ENCODE measurements at places on chromosomes 1 and 21.
A peak's percentile ranks its signal among the peaks of the same experiment; 100 is the strongest.

GRCh38 chr1:42734201-42735035 is 5.6 kb downstream of the CLDN19 start:
- DNase-seq = no peak

GRCh38 chr1:176448340-176448739 is 14.6 kb upstream of the PAPPA2 start:
- no peak for DNase-seq

- no peak for DNase-seq
These were observed 217.9 kb downstream of the TM2D1 start for GRCh38 chr1:61506944-61507500.

DNA sequence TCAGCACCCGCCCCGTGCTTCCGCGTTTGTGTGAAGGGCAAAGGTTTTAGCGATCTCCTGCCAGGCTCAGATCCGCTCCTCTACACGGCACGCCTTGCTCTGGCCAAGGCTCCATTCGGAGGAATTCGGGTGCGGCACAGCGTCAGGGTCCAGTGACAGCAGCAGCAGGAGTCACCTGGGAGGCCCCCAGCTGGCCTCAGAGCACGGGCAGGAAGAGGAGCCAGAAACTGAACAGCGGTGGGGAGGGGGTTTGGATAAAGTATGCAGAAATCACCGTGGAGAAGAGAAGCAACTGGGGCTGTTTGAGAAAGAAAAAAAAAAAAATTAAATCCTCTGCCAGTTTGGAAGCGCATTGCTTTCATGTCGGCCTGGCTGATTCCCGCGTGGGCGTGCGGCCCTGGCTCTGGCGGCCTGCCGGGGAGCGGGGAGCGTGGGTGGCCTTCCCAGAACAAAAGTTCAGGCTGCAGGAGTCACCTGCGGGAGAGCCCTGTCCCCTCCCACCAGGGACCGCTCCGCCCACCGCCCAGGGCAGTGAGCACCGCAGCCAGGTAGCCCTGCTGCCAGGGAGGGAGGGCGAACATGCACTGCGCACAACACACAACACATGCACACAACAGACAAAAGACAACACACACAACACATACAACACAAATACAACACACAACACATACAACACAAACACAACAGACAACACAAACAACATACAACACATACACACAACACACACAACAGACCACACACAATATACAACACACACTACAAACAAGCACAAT is 107.6 kb downstream of the ETS2 start:
- DNase-seq = no peak

DNA sequence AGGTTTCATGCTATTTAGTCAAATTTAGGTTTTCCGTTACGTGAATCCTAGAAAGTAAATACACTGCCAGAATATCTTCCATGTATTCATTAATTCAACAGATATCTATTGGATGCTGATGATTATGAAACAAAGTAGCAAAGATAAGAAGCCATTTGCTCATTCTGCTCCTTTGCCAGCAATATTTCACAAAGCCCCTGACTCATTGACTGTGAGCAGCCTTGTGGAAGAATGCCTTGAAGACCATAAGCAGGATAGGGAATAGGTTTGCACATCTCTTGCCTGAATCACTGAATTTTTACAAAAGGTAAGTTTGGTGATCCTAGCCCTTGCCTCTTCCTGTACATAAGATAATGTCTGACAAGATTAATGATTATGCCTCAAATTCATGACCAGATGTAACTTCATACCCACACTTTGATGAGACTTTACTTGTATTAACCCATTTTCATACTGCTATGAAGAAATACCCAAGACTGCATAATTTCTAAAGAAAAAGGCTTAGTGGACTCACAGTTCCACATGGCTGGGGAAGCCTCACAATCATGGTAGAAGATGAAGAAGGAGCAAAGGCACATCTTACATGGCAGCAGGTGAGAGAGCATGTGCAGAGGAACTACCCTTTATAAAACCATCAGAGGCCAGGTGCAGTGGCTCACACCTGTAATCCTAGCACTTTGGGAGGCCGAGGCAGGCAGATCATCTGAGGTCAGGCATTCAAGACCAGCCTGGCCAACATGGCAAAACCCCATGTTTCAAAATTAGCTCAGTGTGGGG is 1.6 kb upstream of the PIGK start:
- no peak for DNase-seq

DNA sequence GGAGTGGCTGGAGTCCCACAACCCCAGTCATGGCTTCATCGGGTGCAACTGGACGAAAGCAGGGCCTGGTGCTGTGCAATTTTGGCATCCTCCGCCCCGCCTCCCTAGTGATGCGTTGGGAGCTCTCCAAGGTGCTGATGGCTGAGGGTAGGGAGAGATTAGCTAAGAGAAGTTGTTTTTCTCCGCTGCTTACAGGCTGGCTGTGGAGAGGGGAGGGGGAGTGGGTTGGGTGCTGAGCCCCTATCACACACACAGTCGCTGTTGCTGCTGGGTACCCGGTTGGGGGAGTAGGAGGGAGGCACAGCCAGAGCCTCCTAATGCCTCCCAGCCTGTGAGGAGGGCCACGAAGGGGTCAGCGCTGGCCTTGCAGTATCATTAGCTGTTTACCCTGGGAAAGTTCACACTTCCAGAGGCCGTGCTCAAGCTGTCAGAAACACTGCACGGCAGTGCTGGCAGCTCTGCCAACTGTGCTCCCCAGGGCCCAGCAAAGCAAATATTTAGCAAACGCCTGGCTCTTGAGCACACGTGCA is 110.0 kb downstream of the GRIK3 start:
- peak; percentile 22 for DNase-seq

- peak; percentile 25 for DNase-seq
These were observed 314 bp downstream of the DPH5 start for GRCh38 chr1:101025283-101025656.

Measured in stimulated activated CD4-positive, alpha-beta T cell treated with anti-CD3 and anti-CD28 coated beads, Interleukin-4, amount 100 ng/mL, for 24 hours (primary cell).